ENCODE measurements at places on chromosomes 13 and 19.

DNA sequence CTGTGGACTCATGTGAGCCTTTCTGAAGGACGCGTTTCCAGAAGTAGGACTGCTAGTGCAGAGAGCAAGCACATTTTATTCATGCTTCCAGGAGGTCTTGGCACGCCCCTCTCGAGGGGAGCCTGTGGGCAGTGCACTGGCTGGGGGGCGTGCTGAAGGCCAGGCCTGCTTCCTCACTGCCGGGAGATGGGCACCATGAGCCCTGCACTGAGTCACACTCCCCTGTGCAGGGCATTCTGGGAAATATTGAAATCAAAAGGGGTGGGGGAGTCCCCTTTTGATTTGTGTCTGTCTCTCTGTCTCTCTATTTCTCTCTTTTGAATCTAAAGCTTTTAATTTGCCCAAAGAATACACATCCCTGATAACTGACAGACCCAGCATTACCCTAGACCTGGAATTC lies 34.0 kb downstream of the DPF1 start:
- no peak for DNase-seq

DNA sequence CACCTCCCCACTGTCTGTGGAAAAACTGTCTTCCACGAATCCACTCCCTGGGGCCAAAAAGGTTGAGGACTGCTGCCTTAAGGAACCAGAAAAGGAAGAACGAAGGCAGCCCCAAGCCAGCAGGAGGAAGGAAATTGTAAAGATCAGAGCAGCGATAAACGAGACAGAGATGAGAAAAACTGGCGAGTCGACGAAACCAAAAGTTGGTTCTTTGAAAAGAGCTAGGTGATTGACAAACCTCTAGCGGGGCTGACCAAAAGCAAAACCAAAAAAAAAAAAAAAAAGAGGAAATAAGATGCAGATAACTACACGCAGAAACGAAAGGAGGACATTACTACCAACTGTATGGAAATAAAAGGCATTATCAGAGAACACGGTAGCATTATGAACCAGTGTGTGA lies 76.9 kb downstream of the GADD45B start:
- peak; percentile 85 for DNase-seq

GRCh38 chr19:47032171-47032811 lies 12.7 kb downstream of the NPAS1 start:
- peak; percentile 75 for DNase-seq

GRCh38 chr13:65915195-65915594 lies 1314.9 kb downstream of the PCDH9 start:
- DNase-seq: no peak

GRCh38 chr19:5104871-5105351 lies 136.0 kb downstream of the KDM4B start:
- DNase-seq: no peak

GRCh38 chr19:32817569-32818476 lies 51.7 kb downstream of the SLC7A9 start:
- DNase-seq: no peak

DNA sequence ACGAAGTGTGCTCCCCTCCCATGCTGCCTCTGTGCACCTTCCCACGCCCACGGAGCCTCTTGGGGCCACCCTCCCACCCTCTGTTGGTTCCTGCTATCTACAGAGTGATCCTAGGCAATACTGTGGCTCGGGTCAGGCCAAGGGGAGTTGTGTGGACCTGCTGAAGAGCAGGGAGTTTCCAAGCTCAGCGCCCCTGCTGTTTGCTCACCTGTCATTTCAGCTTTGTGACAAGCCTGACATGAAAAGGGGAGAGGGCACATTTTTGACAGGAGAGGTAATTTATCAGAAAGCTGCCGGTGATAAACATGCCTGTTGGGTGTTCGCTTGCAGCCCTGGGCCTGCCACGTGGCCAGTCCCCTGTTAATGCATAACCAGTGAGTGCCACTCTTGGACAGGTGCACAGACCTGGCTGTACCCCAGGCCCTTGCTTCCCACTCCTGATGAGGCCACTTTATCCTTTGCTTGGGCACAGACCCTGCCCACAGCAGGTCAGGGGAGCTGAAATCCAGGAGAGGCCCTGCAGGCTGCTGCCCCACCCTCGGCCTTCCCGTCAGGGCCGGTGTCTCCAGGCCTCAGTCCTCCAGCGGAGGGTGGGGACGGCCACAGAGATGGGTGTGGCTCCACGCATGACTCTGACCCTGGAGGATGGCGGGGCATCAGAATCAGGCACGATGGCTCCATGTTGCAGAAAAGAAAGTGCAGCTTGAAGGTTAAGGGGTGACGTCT lies 201.5 kb upstream of the GPR12 start:
- DNase-seq: no peak

DNA sequence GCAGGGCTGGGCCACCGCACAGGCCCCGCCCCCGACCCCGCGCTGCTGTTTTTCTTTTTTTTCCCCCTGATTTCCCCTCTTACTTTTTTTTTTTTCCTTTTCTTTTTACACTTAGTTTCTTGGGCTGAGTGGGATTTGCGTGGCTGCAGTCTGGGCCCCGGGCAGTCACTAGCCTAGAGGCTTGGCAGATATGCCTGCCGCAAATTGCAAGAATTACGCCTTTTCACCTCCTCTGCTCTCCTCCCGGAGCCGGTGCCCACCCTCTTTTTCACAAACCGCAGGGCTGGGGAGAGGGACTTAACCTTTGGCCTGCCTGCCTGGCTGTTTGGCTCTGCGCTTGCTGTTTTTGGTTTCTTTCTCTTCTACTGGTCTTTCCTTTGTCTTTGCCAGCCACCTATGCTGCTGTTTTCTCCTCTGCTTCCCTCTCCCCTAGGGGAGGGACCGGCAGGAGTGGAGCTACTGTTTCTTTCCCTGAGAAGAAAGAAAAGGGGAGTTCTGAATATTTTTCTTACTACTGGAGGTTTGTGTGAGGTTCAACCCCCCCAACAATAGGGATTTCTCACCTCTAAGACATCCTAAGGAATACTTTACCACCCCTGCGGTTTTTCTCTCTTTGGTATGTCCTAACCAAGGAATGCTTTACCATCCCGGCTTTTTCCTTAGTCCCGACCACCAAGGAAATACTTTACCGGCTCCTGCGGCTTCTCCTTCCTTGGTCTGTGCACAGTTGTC lies 11.0 kb downstream of the ZNF552 start:
- DNase-seq: no peak

DNA sequence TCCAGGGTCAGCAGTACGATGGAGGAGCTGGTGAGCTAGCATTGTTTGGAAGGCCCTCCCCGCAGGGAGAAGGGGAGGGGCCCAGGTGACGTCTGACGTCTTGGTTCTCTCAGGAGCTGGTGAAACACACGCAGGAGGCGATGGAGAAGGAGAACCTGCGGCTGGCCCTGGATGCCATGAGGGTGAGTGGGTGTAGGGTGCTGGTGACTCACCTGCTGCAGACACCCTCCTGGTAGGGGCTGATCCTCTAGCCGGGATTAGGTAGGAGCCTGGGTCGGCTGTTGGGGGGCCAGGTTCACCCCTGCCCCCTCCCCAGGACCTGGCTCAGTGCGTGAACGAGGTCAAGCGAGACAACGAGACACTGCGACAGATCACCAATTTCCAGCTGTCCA lies 55.8 kb downstream of the VAV1 start:
- no peak for DNase-seq

DNA sequence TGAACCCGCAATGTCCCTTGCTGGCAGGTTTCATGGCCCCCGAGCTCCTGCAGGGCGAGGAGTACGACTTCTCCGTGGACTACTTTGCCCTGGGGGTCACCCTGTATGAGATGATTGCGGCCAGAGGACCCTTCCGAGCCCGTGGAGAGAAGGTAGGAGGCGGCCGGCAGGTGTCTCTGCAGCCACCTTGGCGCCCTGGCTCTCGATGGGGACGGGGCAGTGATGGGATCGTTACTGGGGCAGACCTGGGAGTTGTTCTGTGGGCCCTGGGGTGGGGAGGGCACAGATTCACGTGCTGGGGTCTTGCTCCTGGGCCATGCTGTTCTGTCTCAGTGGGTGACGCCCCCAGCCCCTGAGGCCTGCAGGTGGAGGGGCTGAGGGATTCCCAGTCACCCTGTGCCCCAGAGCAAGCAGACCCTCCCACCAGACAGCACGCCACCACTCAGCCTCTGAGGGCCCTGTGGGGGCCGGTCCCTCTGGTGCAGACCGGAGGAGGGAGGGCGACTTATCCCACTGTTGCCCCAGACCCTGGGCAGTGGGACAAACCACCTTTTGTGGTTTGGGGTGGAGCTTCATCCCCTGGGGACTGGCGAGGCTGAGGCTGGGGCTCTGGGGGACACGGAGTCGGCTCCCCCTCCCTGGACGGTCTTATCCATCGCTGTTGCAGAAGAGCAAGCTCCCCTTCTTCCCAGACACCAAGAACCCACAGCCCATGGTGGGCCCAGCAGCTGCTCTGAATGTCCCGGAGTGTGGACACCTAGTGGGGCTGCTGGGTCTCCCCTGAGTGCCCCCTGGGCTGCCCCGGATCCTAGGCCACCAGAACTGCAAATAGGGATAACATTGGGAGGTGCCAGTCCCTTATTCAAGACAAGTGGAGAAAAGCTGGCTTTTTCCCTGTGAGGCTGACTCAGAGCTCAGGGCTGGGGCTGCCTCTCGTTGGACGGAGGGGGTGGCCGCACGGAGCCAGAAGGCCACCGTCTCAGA lies 27.5 kb upstream of the TMEM255B start:
- DNase-seq: no peak

DNA sequence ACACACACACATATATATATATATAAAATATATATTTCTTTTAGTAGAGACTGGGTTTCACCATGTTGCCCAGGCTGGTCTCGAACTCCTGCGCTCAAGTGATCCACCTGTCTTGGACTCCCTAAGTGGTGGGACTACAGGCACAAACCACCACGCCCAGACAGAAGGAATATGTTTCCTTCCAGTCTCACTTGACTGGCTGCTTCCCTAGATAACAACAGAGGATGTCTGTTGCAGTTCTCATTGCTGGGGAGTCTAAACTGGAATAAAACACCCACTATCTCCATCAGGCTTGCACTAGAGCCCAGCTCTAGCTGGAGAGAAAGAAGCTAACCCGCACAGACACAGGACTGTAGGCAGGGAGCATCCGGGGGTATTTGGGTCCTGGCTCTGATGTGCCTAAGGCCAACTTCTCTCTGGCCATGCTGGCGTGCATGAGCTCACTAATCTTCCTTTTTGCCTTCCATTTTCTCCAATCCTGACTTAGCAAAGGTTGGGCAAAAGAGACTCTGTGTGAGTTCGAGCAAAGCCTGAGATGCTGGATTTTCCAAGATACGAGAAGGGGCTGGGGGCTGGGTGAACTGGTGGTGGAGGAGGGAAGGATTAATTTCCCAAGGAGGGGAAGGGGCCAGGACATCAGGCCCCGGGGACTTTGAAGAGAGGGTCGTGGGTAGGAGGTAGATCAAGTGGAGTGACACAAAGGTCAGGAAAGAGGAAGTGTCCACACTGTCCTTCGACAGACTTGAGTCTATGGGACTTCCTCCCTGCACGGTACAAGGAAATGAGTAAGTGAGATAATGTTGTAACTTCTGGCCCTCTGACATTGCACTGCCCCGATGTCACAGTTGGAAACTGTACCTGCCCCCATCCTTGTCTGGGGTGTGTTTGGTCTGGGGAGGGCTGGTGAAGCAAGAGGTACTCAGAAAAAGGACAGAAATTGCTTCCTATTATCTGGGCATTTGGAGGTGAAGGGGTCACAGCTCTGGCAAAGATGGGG lies 22.5 kb upstream of the ALOX5AP start:
- DNase-seq: no peak

DNA sequence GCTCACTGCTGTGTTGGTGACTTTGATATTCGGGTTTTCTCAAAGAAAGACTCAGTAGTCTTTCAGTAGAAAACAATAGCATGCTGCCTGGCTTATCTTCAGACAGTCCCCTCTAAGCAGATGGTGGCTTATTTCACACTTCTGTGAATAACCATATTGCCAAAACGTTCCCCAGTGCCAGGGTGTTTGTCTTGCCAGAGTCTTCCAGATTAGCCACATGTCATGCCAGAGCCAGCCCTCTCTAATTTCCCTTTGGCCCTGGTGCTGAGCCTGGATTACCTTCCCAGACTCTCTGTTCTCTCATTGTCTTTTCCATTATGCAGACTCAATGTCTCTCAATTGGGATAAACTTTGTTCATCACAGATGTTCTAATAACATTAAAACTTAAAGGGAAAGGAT lies 488.0 kb upstream of the ATXN8OS start:
- no peak for DNase-seq

GRCh38 chr19:49338691-49339300 lies 3.6 kb downstream of the CD37 start:
- no peak for DNase-seq

GRCh38 chr13:101185606-101186005 lies 230.7 kb downstream of the NALCN start:
- DNase-seq: no peak

GRCh38 chr19:45809643-45810159 lies 5.4 kb downstream of the RSPH6A start:
- no peak for DNase-seq

DNA sequence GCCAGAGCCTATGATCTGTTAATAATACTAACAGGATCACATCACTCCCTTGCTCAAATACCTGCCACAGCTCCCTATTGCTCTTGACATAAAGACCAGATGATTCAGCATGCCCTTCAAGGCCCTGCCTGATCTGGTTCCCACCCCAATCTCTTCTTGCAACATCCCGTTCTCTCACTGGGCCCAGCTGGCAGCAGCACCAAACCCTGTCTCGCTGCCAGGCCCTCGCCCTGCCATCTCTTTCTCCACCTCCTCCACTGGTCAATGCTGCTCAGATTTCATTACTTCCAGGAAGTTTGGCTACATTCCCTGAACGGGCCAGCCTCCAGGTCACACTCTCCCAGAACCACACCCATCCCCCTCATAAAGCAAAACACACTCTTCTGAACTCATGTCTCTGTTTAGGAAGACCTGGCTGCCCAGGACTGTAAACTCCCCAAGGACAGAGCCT lies 8.6 kb upstream of the BCAT2 start:
- no peak for DNase-seq

GRCh38 chr19:46552891-46553290 lies 48.2 kb upstream of the CALM3 start:
- no peak for DNase-seq

GRCh38 chr19:46346821-46347571 lies at the start of gene PPP5C:
Gene PPP5C, plus strand, starts transcription at chr19:46347087. Its CDS starts 10 bp downstream, at chr19:46347097.
- peak; percentile 93 for DNase-seq

DNA sequence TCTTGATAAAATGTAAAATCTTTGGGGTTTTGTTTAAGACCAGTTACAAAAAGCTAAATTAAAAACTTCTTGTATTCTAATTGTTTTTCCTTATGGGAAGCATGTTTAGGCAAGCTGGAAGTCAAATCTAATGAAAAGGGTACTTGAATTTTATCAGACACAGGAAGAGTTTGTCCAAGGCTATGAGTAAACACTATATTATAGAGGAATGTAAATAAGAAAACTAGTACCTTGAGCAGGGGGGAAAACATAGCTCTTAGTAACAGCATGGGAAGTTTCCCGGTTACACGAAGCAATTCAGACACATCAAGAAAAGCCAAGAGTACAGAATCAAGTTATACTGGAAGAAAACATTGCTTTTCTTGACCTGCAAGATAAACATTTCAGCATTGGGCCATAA lies 19.8 kb upstream of the ZNF780A start:
- no peak for DNase-seq
